ENCODE measurements at places on chromosomes 5 and 9.

- DNase-seq: peak; percentile 60
Measured at GRCh38 chr5:67493676-67494075, 297.1 kb upstream of the CD180 start.

- DNase-seq: no peak
Measured at GRCh38 chr9:26956860-26957233, 635 bp downstream of the IFT74 start.

- DNase-seq: no peak
Measured at GRCh38 chr5:101520417-101520816, 617.3 kb upstream of the ST8SIA4 start.

- DNase-seq: peak; percentile 79
Measured at GRCh38 chr9:130359819-130360218, 84.9 kb upstream of the ASS1 start.

DNA sequence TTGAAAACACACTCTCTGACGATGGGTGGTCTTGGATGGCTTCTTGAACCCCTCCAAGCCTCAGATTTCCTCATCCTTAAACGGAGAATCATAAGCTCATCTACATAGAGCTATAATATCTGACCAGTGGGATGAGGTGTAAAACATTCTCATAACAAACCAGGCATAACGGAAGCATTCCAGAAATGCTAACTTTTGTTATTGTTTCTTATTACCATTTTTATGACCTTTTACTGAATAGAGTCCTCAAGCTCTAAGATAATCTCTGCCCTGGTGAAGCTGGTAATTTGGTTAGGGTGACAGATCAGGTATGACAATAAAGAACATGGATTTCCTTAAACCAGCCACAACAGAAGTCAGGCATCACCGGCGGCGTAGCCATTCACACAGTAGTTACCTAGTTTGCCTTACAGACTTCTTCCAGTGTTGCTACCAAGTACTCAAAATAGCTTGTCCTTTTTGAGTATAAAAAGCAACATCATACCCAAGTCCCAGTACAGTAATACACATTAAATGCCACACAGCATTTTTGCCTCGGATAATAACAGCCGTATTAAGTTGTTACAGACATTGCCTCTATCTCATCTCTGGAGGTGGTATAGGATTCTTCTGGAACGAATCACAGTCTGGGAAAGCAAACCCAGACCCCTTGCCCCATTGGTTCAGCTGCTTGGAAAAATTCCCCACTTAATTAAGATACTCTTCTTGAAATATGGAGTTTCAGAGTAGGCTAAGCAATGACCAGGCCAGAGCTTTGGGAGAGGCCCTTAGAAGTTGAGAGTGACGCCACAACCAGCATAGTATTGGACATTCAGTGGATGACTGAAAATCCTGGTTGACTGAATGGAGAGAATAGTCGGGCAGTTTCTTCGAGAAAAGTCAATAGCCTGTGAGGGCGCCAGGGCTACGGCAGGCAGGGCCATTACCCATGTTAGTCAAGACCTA, 252.5 kb downstream of the SLIT3 start:
- no peak for DNase-seq

DNA sequence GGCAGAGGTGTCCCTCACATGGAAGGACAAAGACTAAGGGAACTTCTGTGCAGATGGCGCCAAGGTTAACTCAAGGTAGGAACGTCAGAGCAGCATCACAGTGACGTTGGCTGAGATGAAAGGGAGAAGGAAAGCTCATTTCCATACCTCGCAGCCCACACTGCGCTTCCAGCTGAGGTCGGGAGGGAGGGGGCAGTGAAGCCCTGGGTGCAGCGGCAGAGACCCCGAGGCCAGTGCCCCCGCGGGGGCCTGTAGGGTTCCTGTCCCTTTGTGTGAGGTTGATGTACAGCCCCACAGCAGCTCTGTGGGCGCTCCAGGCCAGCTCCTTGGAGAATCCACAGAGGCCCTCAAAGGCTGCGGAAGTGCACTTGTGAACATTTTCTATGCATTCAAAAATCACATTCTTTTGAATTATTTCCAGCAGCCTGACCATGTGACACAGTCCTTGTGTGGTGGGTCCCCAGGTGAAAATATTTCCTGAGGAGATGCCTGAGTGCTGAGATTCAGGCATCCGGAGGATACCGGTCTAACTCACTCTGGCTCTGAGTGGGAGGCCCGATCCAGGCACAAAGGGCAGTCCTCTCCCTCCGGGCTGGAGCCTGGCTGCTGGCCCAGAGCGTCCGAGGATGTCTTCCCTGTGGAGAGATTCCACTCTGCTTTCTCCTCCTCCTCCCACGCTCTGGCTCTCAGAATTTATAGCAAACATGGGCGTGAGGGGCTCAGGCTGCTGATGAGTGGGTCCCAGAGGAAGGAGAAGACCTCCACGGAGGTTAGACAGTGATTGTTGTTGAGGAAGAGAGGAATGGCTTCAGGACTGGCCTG, 150.7 kb downstream of the ICE1 start:
- DNase-seq: no peak

DNA sequence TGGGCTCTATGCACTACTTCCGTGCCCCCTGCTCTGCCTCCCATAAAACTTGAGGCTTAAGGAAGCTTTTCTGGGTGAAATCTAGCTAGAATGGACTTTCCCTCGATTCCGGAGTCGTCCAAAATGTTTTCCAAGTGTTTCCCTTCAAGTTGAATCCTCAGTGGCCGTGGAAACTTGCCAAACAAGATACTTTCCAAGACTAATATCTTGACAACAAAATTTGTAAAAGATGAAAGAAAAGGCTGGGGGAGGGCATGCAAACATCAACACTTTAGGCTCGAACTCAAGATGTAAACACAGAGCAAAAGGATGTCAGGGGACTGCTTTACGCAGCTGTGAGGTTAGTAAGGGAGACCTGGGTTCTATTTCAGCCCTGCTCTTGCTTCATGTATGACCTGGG, 482.8 kb upstream of the KLF4 start:
- no peak for DNase-seq

DNA sequence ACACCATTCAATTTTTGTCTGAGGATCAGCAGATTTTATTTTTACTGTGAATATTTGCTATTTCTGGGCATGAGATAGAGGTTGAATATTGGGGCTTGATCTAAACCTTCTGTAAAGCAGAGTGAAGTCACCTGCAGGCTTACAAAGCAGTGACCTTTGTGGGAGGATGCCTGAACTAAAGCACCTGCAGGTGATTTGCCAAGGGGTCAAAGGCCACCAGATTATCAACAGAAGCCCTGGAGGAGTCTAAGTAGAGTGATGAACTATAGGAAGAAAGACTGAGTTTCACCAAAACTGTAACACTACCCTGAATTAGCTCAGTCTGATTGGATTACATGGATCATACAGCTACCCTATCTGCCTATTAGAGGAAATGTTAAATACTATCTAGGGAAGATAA, 144.3 kb upstream of the PRLR start:
- no peak for DNase-seq

GRCh38 chr5:172002310-172002709, 4.1 kb downstream of the FBXW11 start:
- DNase-seq: peak; percentile 29

- no peak for DNase-seq
Measured at GRCh38 chr9:107064378-107064777, 201.4 kb downstream of the ZNF462 start.

- no peak for DNase-seq
Measured at GRCh38 chr5:145855763-145856267, 17.0 kb downstream of the GRXCR2 start.

DNA sequence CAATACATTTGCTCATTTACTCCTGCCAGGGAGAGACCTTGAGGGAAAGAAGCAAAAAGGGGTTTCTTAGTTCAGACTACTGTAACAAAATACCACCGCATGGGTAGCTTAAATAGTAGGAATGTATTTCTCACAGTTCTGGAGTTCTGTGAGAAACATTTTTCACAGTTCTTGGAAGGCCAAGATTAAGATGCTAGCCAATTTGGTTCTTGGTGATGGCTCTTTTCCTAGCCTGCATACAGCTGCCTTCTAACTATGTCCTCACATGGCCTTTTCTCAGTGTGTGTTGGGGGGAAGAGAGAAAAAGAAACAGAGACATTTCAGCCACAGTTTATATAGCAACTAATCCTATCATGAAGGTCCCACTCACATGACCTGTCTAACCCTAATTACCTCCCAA, 1644.7 kb upstream of the C9orf72 start:
- DNase-seq: no peak

- no peak for DNase-seq
Measured at GRCh38 chr5:56288873-56289601, 55.9 kb upstream of the ANKRD55 start.

DNA sequence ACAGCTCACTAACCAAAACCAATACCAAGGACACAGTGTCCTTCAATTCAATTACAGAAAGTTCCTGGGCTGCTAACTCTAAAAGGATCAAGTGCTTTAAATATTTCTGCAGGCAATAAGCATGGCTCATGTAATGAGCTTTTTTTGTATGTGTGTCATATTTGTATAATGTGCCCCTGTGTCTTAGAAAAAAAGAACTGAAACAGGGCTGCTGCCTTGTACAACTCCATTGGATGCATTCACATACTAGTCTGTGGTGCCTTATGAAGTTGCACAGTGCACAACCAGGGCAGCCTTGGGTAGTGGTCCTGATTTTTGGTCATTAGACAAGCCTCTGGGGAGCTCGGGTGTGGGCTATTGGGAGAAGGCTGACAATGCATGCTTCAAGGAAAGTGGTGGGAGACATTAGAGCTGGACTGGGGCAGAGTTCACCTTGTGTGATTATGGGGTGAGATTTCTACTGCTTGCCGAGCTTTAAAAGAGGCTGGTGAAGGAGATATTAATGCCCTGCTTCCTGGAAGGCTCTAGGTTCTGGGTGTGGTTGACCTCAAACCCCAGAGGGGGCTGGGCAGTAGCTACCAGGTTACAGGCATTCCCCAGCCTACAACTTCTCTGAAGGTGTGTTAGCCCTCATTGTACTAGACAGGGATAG, 3.6 kb upstream of the CPEB4 start:
- no peak for DNase-seq

DNA sequence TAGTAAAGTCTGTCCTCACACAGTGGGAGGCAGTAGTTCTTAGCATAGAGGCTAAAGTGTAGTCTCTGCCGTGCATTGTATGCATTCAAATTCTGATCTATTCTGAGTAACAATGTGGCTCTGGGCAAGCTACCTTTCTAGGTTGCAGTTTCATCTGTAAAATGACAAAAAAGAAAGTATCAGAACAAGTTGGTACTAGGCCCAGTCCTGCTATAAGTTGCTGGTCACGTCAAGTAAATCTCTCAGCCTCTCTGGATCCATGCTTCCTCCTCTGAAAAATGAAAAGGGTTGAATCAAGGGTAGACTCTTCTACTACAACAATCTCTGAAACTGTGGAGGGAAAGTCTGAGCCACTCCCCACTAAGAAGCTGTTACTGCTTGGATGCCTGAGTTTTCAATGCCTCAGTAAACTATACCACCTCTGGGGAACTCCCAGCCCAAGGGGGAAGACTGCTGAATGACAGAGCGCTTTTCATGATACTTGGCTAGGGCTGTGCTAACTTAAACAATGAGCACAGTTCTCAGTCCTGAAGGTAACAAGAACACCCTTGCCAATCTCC, 34.5 kb upstream of the SPARC start:
- DNase-seq: no peak

DNA sequence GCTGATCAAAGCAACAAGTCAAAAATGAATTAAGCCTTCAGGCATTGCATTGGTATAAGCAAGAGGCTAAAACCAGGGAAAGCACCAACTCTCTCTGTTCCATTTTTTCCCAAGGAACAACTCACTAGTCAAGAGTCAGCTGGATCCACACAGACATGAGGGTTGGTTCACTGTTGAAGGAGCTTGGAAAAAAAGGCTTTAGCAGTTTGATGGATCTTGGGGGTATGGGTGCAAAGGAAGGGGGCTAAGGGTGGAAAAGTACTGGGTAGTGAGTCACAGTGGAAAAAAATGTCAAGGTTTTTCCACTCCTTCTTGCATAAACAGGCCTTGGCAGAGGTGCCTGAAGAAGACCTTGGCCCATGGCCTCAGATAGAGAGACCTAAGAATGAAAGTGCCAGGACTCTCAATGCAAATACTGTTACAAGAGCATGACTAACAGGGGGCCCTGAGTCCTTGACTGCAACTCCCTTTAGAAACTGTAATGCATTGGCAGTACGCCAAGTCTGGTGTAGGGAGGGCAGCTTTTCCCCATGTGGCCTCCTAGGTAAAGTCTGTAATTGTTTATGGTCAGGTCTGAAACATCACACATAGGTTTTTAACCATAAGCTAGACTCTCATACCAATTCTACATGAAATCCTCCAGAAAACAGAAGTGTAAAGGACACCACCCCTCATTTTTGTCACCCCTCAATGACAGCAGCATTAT, 23.7 kb downstream of the ACTL7A start:
- no peak for DNase-seq

GRCh38 chr5:167993771-167994170, 297.7 kb upstream of the WWC1 start:
- no peak for DNase-seq

DNA sequence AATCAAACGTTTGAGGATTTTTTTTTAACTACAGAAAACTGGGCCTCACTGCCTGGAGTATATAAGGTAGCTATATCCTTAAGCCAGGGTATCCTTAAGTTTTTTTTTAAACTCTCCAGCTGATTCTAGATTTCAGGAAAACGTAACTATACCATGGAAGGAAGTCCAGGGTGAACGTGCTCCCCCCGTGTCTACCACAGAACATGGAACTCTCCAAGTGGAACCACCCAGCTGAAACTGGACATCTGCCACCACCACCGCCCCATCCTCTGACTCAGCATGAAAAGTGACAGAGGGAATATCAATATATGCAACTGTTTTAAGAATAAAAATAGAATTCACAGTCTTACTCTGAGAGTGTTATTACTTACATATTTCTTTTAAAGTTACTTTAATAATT, 61.3 kb downstream of the DROSHA start:
- no peak for DNase-seq

DNA sequence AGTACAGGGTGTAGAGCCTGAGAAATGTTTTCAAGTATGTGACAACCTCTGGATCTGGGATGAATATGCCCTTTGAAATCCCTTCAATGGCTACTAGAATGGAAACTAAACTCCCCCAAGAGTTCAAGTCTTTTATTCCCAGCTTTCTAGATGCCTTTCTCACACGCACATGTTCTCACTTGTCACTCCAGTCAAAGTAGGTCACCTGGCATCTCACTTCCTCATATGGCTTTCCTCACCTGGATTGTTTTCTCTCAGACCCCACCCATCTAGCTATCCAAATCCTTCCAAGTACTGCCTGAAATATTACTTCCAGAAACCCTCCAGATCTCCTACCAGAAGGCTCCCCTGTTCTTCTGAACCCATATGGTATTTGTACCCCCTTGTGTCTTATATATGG, 615.4 kb upstream of the KLF4 start:
- DNase-seq: no peak

GRCh38 chr5:115661101-115661500, 35.3 kb upstream of the TMED7 start:
- no peak for DNase-seq

DNA sequence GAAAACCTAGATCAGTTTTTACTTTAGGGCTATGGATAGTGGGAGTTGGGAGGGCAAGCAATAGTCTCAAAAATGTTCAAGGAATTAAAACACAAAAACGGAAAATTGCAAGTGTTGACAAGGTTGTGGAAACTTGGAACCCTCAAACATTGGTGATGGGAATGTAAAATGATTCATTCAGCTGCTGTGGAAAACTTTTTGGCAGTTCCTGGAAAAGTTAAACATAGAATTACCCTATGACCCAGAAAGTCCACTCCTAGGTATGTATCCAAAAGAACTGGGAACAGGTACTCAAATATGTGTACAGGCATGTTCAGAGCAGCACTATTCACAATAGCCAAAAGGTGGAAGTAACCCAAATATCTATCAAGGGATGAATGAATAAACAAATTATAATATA, 1.2 kb upstream of the MSANTD3 start:
- DNase-seq: no peak

Measured in iPS-NIHi11 (cell line).